ENCODE measurements at places on chromosomes 5 and 9.

- DNase-seq = no peak
Measured at GRCh38 chr5:178398901-178399700, 166.5 kb upstream of the PHYKPL start.

GRCh38 chr5:138661991-138662434 is 86.8 kb upstream of the HSPA9 start:
- DNase-seq = no peak

- DNase-seq = no peak
Measured at GRCh38 chr5:63916786-63917185, 45.5 kb downstream of the HTR1A start.

DNA sequence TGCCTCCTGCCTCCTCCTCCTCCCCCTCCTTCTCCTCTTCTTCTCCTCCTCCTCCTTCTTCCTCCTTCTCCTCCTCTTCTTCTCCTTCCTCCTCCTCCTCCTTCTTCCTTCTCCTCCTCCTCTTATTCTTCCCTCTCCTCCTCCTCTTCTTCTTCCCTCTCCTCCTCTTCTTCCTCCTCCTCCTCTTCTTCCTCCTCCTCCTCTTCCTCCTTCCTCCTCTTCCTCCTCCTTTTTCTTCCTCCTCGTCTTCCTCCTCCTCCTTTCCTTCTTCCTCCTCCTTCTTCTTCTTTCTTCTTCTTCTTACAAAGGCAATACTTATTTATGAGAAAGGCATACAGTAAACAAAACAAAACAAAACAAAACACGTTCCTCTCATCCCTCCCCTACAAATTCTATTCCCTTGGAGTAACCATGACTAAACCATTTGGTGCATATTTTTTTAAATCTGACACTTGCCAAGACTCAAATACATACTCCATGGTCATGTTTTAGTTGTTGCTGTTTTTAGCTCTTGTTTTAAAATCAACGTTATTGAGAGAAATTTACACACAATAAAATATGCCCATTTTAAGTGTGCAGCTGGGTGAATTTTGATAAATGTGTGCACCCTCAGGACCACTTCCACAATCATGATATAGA is 135.6 kb downstream of the FOXD1 start:
- DNase-seq = no peak

- DNase-seq = no peak
Measured at GRCh38 chr5:139950436-139950835, 92.7 kb downstream of the NRG2 start.

GRCh38 chr5:179820483-179821297 is at the start of gene SQSTM1:
Gene SQSTM1 (plus strand): TSS chr5:179820905. CDS start chr5:179820937, 32 bp downstream.
- DNase-seq = peak; percentile 75

- DNase-seq = no peak
Measured at GRCh38 chr5:147895864-147896263, 10.5 kb downstream of the C5orf46 start.

DNA sequence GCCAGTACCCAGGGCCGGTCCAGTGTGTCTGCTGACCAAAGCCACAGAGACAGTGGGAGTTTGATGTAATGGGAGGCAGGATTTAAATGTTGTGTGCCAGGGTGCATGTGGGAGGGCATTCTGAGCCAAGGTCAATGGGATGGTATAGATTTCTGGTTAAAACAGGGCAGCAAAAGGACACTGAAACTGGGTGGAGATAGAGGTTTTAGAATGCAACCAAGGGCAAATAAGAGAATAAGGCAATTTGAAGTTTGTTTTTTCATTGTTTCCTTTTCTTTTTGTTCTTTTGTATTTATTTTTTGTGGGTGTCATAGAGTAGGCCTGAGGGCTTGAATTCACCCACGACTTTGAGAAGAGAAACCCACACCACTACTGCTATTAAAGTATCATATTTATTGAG is 65.5 kb upstream of the CLINT1 start:
- DNase-seq = no peak
